Mucosa of gallbladder (tissue), 1 donor: ENCODE measurements at places on chromosomes 13 and 19.
A peak's percentile ranks its signal among the peaks of the same experiment; 100 is the strongest.

- no peak for DNase-seq
Measured at GRCh38 chr13:20377720-20378119, 145.6 kb upstream of the GJB6 start.

GRCh38 chr13:53013113-53013512 lies 15.5 kb upstream of the OLFM4 start:
- DNase-seq, result no peak

DNA sequence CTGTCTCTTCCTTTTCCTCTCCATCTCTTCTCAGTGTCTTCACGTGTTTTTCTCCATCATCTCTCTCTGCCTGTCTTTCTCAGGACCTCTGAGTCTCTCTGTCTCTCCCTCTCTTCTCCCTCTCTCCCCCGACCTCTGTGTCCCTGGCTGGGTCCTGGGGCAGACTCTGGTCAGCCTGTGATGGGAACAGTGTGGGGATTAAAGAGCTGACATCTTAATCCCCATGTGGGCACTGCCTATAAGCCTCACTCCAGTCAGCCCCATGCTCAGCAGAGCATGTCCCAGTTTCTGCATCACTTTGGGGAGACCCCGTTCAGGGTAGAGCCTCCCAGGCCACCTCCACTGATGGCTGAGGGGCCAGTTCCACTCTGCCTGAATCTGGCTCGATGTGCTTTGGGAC lies 16.2 kb downstream of the EGLN2 start:
- DNase-seq, result no peak

- DNase-seq, result no peak
Measured at GRCh38 chr13:97267418-97268059, 45.4 kb downstream of the MBNL2 start.

DNA sequence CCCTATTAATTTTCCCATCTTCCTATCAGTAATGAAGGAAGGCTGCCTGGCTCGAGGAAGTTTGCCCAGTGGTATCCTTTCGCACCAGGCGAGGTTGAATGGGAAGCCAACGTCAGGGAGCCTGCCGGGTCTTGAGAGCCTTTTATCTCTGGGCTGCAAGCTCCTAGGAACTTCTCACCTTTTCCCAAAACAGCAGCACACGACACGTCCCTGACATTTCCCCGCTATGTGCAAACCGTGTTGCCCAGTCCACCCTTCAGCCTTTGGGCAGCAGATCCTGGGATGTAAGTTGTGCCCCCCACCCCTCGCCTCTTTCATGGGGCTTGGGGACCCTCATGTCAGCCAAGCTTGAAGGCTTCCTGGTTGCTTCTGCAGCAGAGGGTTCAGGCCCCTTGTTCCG lies 179.1 kb downstream of the ZNF536 start:
- no peak for DNase-seq

DNA sequence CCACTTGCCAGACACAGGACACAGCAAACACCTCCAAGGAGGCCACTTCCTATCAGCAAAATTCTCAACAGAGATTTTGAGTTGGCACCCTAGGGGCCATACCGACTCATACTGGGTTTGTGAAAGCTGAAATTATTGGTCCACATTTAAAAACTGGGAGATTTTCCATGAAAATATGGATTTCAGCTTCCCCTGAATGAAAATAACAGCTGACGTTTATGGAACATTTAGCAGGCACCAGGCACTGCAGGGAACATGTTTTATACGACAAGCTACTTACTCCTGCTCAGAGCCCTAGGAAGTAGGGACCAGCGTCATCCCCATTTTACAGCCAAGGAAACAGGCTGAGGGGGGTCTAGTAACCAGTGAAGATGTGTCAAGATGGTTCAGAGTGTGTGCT lies 169.3 kb downstream of the IER2 start:
- no peak for DNase-seq

GRCh38 chr19:7857727-7858108 lies 16.5 kb downstream of the PRR36 start:
- no peak for DNase-seq

DNA sequence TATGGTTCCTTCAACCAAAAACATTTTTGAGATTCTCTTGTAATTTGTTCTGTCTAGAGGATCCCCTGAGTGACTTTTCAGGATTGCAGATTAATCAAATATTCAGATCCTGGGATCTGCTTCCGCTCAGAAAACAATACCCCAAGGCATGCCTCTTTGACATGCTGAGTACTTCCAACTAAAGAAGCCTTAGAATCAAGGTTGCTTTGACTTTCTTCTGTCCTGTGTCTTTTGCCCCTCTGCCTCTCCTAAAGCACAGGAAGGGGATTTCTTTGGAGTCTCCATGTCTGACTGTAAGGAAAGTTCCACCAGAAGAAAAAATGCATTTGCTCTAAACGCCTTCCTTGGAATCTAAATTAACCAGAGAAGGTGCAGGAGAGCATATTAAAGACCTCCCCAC lies 431.5 kb downstream of the FGF14 start:
- no peak for DNase-seq

- peak; percentile 33 for DNase-seq
Measured at GRCh38 chr19:49165111-49165750, 7.6 kb downstream of the TRPM4 start.

GRCh38 chr19:35498984-35499527 lies 8.8 kb upstream of the KRTDAP start:
- no peak for DNase-seq

DNA sequence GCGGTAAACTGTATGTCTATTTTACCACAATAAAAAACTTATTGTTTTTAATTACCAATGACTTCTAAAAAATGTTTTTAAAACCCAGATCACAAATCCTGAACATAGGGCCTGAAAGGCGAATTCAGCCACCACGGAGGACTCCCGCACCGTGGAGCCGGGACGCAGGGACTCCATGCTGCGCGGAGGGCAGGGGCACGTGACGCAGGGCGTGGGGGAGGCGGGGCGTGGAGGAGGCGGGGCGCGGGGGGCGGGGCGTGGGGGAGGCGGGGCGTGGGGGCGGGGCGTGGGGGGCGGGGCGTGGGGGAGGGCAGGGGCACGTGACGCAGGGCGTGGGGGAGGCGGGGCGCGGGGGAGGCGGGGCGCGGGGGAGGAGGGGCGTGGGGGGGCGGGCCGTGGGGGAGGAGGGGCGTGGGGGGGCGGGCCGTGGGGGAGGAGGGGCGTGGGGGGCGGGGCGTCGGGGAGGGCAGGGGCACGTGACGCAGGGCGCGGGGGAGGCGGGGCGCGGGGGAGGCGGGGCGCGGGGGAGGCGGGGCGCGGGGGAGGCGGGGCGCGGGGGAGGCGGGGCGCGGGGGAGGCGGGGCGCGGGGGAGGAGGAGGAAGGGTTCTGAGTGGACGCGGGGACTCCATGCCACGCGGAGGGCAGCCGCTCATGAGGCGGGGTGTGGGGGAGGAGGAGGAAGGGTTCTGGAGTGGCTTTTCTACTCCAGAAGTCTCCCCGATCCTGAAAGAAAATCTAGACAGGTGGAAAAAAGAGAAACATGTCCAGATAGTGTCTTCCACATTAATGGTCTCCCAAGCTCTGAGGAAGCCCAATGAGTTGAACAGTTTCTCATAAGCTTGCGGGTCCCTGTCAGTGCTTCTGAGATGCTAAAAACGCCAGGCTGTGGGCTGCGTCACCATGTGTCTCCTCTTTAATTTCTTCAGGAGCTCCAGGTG lies 4.4 kb upstream of the PROZ start:
- peak; percentile 78 for DNase-seq

DNA sequence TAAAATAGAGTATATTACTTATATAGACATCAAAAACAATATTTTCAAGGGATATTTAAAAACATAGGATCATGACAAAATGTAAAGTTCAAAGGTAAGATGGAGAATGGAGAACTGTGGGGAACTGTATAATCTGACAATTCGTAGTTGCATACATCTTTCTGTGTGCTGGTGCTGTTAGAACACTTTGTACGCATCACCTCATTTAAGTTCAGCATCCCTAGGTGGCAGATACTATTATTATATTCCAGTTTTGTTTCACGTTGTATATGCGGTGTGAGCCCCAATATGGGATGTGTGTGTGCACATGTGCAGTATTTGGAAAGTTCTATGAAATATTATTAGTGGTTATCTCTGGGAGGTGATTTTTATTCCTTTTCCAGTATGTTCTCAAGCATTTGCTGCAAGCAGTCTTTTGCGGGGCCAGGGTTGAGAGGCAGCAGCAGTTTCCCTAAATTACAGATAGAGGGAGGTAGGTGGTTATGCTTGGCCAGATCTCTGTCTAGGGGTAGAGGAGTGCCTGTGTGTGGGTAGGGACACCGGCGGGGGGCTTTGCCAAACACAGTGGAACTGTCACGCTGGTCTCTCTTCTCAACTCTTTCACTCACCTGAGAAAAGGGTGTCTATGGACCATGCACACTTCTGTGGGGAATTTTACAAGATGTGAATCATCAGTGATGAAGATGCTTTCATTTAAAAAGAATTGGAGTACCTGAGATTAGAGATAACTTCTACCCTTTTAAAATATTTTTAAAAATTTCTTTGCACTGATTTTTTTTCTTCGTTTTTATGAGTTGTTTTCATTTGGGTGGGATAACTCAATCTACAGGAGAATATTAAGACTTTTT lies 55.6 kb upstream of the ALOX5AP start:
- DNase-seq, result no peak

- no peak for DNase-seq
Measured at GRCh38 chr13:78468621-78469020, 134.7 kb downstream of the POU4F1 start.

GRCh38 chr13:51943721-51944120 lies 67.5 kb downstream of the ATP7B start:
- no peak for DNase-seq

GRCh38 chr13:57740719-57741118 lies 109.2 kb downstream of the PCDH17 start:
- no peak for DNase-seq

DNA sequence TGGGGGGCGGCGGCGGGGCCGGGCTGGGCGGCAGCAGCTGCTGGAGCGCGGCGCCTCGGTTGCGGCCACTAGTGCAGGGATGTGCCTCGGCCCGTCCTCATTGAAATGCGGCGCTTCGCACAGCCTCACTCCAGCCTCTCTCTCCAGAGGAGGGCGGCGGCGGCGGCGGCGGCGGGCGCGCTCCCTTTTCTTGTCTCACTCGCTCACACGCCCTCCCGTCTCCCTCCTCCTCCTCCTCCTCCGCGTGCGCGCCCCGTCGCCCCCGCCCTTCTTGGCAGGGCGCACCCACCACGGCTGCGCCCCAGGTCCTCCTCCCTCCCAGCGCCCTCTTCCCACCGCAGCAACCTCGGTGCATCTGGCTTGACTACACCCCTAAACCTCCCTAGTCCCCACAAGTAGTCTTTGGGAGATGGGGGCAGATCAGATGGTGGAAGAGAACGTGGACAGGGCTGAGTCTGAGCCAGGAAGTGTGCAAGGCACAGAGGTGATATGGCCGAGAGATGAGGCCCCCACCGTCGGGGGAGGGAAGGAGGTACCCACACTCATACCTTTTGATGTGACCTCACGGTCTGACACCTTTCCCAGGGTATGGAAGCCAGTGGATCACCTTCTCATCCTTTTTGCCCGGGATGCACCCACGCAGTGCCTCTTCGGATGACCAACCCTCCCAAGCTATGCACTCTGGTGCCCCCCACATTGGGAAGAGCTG lies at the start of gene DCLK1:
DCLK1 (minus strand) TSS at position 161 of the 709 bp plus-strand sequence.
- DNase-seq, result no peak

DNA sequence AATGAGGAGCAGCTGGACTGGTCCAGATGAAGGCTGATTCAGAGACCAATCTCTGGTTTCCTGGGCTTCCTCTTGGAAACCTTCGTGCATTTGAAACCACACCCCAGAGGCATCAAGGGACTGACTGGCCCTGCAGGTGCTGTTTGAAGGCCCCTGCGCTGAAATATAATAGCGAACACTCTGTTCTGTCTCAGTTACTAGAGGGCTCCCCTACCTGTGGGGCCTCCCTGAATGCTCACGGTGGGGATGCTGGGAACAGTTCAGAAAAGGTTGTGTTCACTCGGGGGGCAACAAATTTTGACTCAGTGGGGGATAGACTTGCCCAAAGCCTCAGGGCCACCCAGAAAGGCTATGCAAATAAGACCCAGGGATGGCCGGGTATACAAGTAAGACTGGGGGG lies 6.4 kb downstream of the CCDC8 start:
- no peak for DNase-seq

- DNase-seq, result no peak
Measured at GRCh38 chr13:98622931-98623331, 46.0 kb upstream of the STK24 start.

GRCh38 chr13:51036418-51036817 lies 74.7 kb downstream of the C13orf42 start:
- DNase-seq, result no peak

DNA sequence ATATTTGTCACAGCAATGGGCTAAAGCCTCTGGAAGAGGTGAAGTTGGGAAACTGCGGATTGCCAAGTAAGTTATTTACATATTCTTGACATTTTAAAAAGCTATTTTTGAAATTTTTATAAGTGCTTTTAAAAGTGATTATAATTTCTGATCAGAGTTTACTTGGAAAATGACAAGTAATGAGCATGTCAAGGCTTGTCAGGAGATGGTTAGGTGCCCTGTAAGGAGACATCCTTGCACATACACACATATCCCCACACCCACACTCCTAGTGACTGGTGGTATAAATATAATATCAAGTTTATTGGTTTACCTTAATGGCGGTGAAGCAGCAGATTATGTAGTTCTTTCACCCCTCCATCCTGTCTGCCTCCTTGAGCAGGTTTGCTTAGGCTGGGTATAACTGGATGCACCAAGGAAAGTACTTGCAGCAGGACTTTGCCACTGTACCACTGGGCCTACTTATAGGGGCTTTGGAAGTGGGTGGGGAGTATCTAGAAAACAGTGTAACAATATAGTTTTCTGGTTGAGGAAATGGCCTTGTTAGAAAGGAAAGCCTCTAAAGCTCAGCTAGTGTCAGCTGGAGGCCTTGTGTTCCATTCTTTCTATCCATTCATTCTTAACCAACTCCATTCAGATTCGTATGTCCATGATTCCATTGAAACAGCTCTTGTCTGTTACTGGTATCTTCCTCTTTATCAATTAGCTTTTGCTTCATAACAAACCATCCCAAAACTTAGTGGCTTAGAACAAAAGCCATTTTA lies 16.6 kb downstream of the GTF2F2 start:
- no peak for DNase-seq

DNA sequence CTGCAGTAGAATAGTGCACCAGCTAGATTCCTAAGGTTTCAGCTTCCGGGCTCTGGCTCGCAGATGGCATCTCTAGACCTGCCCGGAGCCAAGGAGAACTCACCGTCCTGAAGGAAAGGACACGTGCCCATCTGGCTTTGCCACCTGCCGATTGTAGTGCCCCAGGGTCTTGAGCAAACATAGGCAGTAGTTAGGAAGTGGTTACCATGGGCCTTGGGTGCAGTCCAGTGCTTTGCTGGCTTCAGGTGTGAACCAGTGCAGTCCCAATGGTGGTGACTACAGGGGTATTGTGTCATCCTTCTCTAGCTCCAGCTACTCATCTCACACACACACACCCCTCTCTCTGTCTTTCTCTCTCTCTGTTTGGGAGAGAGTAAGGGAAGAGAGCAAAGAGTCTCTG lies 61.4 kb upstream of the TEX29 start:
- no peak for DNase-seq

- no peak for DNase-seq
Measured at GRCh38 chr19:57161985-57162539, 5.2 kb downstream of the DUXA start.

DNA sequence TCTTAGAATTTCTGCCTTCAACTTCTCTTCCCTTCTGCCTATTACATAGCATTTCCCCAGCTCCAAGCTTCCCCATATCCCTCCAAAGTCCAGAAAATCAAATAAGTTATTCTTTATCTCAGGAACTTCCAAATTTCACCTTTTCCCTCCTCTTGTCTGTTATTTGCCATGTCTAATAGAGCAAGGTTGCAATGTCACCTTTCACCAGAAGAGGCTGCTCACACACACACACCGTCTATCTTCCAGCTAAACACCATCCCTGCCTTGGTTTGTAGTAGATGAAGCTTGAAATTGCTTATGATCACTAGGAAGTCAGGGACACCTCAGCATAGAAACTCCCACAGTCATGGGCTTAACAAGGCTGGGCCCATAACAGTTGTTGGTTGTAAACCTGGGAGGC lies 48.4 kb downstream of the ZNRF4 start:
- DNase-seq, result no peak
